ENCODE measurements at places on chromosomes 5 and 9.

- DNase-seq, result no peak
These were observed 1.8 kb downstream of the PTGES2 start for GRCh38 chr9:128125580-128126354.

GRCh38 chr9:89407070-89407469, 88.8 kb downstream of the SECISBP2 start:
- DNase-seq, result no peak

GRCh38 chr5:76332102-76332501, 71.0 kb upstream of the IQGAP2 start:
- DNase-seq, result no peak

- DNase-seq, result no peak
These were observed 233.0 kb upstream of the ATP10B start for GRCh38 chr5:161085056-161085455.

- DNase-seq, result no peak
These were observed 96.2 kb upstream of the EFNA5 start for GRCh38 chr5:107766972-107767371.

DNA sequence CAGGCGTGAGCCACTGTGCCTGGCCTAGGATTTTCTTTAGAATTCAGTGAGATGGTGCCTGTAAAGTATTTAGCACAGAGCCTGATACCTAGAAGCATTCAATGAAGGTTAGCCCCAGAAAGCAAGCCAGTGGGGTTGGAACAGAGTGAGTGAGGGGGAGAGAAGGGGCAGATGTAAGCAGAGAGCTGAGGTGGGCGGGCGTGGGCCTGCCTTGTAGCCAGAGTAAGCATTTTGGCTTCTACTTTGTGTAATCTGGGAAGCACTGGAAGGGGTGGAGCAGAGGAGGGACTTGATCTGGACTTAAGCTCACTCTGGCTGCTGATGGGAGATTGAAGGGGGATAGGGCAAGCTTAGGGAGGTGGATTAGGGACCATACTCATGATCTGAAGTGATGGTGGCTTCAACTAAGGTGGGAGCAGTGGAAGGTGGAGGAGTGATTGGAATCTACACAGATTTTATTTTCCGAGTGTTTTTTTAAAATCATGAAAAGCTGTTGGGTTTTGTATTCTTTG, 2.6 kb downstream of the EXOSC2 start:
- DNase-seq, result no peak

DNA sequence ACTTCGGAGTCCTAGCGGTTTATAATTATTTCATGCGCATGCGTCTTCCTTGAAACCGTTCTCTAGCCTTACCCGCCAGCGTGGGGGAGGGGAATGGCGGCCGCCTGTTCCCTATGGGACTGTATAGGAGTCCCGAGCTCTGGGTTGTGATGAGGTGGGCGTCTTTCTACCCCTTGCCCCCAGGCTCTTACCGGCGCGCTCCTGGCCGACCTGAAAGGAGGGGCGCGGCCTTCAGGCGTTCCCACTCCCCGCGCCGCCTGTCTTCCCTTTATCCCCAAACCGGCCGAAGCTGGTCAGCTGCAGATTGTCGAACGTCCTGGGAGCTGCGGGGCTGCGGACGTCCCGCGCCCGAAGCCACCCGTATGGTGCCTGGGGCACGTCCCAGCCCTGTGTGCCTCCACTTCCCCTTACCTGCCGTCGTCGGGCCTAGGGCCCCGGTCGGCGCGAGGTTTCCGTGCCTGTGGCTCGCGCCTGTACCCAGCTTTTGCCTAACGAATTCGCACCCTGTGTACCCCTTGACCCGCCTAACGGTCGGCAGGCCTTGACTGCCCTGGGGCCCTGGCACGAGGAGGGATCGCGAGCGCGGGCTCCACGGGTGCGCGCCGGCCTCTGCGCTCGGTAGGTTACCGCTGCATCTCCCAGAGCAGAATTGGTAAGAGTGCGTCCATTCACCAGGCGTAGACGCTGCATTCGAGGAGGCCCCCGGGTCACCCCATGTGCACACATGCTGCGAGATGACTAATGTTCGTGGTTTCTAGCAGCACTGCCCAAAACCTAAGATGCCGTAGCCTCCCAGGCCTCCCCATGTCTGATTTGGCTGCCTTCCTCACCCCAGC, 653 bp upstream of the HNRNPH1 start:
- no peak for DNase-seq

DNA sequence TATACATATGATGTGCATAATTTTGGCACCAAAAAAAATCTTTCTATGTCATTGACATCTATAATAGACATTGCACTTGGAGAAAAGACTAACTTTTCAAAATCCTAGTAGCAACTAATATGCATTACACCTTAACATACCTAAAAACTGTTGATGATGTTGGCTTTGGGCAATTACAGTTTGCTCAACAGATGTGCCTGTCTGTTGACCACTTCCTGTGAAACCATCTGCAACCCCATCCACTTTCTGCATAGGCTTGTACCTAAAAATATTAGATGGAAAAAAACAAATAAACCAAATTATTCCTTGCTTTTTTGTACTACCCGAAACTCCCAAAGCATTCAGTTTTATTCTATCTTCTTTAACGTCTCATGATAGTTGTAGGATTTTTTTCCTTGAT, 248.6 kb downstream of the RFX3 start:
- DNase-seq, result no peak

GRCh38 chr9:206481-206880, 8.2 kb upstream of the DOCK8 start:
- no peak for DNase-seq

GRCh38 chr9:71121275-71122021, at the start of gene TRPM3:
Gene TRPM3, minus strand, starts transcription at chr9:71121621. Its CDS starts 267 bp downstream, at chr9:71121354.
- no peak for DNase-seq

GRCh38 chr5:94702729-94703128, 84.3 kb downstream of the SLF1 start:
- DNase-seq, result no peak

GRCh38 chr5:26192486-26192885, 845.9 kb downstream of the CDH9 start:
- DNase-seq, result peak; percentile 1

DNA sequence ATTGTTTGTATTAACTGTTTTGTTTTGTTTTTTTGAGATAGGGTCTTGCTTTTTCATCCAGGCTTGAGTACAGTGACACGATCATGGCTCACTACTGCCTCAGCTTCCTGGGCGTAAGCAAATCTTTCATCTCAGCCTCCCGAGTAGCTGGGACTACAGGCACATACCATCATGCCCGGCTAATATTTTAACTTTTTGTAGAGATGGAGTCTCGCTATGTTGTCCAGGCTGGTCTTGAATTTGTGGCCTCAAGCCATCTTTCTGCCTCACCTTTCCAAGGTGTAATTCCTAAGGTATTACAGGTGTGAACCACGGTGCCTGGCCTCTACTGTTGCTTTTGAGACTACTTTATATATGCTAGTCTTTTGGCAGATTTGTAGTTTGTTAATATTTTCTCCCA, 8.4 kb downstream of the RCL1 start:
- no peak for DNase-seq

- no peak for DNase-seq
These were observed 260.2 kb downstream of the ARHGAP26 start for GRCh38 chr5:143030349-143030748.

GRCh38 chr5:138986186-138986800, 111.2 kb upstream of the LRRTM2 start:
- DNase-seq, result no peak

GRCh38 chr5:98307811-98308210, 465.7 kb upstream of the RGMB start:
- no peak for DNase-seq

- no peak for DNase-seq
These were observed 14.0 kb upstream of the JAK2 start for GRCh38 chr9:4970970-4971641.

- DNase-seq, result no peak
These were observed 587.6 kb upstream of the CDH18 start for GRCh38 chr5:20575571-20575970.

- DNase-seq, result no peak
These were observed at the start of gene PCDHGA11 for GRCh38 chr5:141420855-141421488. Gene PCDHGA11, plus strand, starts transcription at chr5:141421051. Its CDS starts 177 bp downstream, at chr5:141421228.

DNA sequence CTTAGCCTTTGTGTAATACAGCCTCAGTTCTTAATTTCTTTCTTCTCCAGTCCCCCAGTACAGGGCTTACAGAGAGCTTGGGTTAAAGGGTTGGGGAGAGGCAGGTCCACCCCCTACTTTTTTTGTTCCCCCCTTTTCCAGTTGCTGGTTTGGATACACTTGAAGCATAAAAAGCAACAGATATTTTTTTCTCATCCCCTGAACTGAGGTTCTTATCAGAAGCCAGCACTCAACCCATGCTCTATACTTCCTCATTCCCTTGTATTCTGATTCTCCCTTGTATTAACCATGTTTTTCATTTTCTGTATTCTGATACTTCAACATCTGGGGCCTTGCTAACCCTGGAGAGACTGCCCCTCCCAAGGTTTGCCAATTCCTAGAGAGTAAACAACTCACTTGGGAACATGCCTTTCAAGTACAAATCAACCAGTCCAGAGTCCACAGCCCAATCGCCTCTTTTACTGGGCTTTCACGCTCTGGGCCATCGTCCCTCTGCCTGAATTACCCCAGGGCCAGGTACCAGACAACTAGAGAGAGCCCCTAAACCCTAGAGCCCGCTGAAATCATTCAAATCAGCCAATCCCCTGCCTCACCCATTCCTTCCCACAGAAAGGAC, 333.4 kb upstream of the PUM3 start:
- DNase-seq, result no peak

DNA sequence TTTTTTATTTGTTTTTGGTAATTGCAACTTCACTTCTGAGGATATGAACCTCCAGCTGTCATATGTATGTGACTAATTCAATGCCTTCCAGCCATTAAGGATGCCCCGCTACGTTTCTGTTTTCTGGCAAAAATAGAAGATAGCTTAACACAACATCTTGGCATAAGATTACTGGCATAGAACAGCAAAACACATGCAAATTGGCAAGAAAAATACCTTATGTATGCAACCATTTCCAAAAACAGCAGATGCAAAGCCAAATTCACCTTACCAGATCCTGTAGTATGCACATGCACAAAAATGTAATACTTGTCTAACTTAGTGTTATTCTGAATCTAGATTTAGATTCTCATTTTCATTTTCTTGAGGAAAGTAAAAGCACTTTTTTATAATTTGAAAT, 461.1 kb upstream of the CYLC2 start:
- no peak for DNase-seq

DNA sequence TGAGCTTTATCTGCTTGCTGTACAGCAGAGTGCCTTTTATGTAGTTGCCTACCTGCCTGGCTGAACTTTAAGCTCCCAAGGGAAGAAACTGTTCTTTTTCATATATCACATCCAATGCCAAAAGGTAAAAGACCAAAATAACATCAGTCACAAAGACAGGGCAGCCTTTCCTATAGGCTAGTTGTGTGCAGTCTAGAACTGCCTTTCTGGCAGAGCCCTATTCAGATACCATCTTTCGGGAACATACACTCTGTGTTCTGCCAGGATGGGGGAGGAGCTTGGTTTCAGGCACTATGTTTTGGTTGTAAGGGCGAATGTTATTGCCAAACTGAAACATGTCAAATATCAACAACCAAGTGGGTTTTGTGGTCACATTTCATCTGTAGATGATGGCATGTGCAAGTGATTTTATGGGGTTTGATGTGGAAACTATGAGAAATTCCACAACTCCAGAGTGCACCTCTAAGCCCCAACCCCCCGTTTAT, 314.5 kb downstream of the ADGRV1 start:
- no peak for DNase-seq

GRCh38 chr9:89508951-89509615, 11.2 kb upstream of the SEMA4D start:
- no peak for DNase-seq
